Neuronal stem cell (in vitro differentiated cells): ENCODE measurements at places on chromosomes 2 and 18.

DNA sequence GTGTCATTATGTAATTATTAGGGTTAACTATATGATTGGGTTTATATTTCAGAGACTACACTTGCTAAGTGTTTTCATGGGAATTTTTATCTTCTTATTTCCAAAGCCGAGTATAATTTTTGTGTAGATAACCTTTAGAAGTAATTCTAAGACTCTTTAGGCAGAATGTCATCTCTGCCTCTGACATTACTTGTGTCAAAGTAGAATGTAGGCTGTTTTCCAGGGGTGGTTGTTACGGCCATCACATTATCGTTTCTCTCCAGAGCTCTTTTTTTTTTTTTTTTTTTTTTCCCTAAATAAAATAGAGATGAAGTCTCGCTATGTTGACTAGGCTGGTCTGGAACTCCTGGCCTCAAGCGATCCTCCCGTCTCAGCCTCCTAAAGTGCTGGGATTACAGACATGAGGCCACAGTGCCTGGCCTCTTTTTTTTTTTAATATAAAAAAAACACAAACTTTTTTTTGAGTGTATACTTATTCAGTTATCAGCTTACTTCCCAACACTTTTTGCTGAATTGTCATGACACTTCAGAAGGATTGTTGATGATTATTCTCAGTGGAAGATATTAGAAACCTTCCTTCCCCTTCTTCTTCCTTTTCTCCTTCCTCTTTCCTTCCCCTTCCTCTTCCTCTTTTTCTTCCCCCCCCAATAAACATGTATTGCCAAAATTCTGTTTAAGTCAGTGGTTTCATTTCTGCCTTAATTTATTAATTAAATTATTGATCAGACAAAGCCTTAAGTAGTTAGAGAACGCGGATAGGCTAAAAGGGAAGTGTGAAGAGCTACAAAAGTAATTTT, 2.3 kb downstream of the PIKFYVE start:
- H3K27ac ChIP-seq: no peak overlapping the region
- no peak overlapping the region for H3K4me3 ChIP-seq
- H3K4me1 ChIP-seq: peaks cover 4% of the 10 kb centered on the region

DNA sequence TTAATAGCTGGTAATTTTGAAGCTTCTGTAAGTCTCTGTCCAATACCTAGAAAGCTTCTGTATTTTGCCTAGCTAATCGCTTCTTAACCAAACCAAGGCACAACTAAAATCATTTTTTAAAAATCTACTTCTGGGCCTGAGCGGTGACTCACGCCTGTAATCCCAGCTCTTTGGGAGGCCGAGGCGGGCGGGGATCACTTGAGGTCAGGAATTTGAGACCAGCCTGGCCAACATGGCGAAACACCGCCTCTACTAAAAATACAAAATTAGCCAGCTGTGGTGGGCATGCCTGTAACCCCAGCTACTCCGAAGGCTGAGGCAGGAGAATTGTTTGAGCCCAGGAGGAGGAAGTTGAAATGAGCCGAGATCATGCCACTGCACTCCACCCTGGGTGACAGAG, 148.6 kb upstream of the FIGN start:
- H3K27me3 ChIP-seq: no peaks in the 10 kb centered on the region

GRCh38 chr2:36335597-36335996, 20.0 kb upstream of the CRIM1 start:
- H3K27me3 ChIP-seq: no peaks in the 10 kb centered on the region
- H3K27ac ChIP-seq: no peak overlapping the region
- H3K4me3 ChIP-seq: no peak overlapping the region
- no peaks in the 10 kb centered on the region for H3K4me1 ChIP-seq
- DNase-seq: no peak

GRCh38 chr2:186584053-186584452, 5.8 kb upstream of the ITGAV start:
- no peak overlapping the region for H3K4me3 ChIP-seq
- H3K27ac ChIP-seq: no peak overlapping the region
- no peaks in the 10 kb centered on the region for H3K36me3 ChIP-seq

DNA sequence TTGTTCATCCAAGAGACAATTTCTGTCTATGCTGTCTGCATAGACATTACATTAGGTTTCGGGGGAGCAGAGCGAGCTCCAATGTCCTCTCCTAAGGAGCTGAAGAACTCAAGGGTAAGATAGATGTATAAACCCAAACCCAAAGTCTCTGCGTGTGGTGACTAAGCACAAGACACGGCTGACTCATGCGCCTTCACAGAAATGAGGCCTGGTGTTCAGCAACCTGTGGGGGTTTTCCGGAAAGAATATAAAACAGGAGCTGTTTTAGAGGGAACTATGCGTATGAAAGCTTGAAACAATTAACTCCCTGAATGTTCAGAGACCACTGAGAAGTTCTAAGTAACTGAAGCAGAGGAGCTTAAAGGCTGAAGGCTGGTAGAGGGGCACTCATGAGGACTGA, 154.7 kb downstream of the SOX11 start:
- no peak for DNase-seq
- no peaks in the 10 kb centered on the region for H3K4me1 ChIP-seq
- no peak overlapping the region for H3K4me3 ChIP-seq
- no peaks in the 10 kb centered on the region for H3K27me3 ChIP-seq
- no peaks in the 10 kb centered on the region for H3K36me3 ChIP-seq
- no peak overlapping the region for H3K27ac ChIP-seq

DNA sequence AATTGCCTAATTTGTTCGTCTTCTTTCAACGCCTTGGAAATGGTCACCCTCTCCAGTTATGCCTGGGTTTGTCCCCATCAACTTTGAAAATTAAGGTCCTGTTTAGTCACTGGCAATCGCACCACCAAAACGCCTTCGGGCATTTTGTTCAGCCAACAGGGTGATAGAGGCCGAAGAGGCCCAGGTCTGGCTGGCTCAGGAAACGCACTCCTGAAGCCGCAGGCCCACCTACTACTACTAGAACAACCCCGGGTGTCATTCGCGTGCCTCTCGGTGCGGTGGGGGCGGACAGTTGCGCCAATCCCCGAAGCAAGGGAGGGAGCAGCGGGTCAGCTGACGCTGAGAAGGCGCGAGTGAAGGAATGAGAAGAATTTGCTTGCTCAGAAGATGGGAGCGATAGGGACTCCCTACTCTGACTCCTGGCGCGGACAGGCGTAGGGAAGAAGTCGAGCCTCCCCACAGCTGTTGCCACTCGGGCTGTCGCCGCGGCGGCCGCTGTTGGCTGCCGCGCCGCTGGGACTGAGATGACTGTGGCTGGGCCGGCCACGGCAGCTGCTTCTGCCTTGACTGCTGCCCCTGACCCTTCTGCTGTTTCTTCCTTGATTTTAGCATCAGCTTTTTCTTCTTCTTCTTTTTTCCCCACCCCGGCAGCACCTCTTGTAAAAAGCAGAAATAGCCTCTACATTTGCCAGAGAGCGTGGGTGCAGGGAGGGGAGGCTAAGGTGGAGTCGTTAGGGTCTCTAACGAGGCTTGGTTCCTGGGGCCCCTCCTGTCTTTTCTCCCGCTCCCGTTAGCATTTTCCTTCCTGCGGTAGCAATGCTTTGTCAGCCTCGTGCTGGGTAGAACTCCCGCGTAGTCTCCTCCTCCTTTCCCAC, 387.6 kb downstream of the FIGN start:
- H3K27me3 ChIP-seq: no peaks in the 10 kb centered on the region
- peak; percentile 82 for DNase-seq
- H3K4me1 ChIP-seq: peaks cover 2% of the 10 kb centered on the region
- no peaks in the 10 kb centered on the region for H3K36me3 ChIP-seq

GRCh38 chr2:241323778-241324177, 8.1 kb downstream of the SEPTIN2 start:
- DNase-seq: no peak
- H3K4me3 ChIP-seq: no peak overlapping the region
- no peaks in the 10 kb centered on the region for H3K27me3 ChIP-seq
- H3K4me1 ChIP-seq: no peaks in the 10 kb centered on the region
- H3K27ac ChIP-seq: no peak overlapping the region

DNA sequence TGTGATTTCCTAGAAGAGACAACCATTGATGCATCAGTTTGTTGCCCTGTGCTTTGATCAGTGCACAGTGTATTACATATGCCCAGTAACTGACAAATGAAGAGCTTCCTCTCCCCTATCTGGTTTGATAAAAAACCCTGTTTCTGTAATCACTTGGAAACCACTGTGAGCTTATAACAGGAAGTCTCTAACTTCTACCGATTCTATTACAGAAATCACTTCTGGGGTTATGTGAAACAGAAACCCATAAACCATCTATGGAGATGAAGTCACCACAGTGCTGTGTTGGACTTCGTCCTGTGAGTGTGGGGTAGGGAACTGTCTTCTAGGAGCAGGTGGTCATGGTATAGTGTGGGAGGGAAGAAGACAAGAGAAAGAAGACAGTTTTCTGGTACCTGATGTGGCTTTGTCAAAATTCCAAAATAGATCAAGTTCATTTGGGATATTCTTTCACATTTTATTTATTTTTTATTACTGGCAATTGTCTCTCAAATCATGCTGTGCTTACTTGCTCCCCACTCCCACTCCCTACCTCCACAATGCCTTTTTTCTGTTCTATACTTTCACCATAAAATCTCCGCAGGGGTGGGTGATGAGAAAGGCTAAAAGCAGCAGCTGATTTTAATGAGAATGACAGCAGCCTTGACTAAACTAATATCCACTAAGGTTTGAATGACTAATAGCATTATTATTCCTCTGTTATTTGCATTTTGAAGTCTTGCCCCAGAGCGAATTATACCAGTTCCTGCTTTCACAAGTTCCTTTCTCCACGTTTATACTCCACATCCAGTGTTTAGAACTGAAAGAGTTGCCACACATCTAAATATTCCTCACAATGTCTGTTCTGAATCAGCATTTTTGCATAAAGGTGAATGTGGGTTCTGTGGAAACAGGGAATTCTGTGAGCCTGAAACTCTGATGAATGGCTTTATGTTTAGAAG, 41.7 kb upstream of the RND3 start:
- no peaks in the 10 kb centered on the region for H3K36me3 ChIP-seq
- peaks cover 14% of the 10 kb centered on the region for H3K4me1 ChIP-seq
- no peak overlapping the region for H3K27ac ChIP-seq
- DNase-seq: no peak

DNA sequence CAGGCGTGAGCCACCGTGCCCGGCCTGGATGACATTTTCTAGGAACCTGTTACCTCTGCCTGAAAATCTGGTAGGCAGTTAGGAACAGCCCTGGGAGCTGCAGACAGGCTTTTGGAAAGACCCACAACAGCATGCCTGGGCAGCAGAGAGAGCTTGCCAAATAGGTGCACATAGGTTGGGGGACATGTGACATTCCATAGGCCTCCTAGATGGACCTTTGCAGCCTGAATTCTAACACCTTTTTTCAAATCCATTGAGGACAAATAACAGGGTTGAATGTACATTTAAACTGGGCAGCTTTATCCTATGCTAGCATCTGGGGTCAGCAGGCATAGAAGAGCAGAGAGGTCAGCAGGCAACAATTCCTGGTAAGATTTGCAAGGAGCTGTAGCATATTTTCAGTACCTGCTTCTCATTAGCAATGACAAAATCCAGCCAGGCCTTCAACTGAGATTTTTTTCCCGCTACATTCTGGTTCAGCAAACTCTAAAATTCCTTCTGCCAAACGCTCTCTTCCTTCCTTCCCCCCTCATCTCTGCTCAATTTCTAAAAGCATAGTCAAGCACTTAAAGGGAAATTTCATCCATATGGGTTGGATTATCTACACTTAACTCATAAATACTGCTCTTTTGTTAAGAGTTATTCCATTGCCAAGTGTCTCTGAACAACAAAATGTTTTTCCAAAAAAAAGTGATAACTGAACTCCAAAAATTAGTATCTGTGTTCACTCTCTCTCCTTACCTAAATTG, 75.2 kb downstream of the SOWAHC start:
- no peak overlapping the region for H3K4me3 ChIP-seq
- H3K27ac ChIP-seq: no peak overlapping the region
- H3K4me1 ChIP-seq: peaks cover 4% of the 10 kb centered on the region
- no peaks in the 10 kb centered on the region for H3K27me3 ChIP-seq
- DNase-seq: no peak

DNA sequence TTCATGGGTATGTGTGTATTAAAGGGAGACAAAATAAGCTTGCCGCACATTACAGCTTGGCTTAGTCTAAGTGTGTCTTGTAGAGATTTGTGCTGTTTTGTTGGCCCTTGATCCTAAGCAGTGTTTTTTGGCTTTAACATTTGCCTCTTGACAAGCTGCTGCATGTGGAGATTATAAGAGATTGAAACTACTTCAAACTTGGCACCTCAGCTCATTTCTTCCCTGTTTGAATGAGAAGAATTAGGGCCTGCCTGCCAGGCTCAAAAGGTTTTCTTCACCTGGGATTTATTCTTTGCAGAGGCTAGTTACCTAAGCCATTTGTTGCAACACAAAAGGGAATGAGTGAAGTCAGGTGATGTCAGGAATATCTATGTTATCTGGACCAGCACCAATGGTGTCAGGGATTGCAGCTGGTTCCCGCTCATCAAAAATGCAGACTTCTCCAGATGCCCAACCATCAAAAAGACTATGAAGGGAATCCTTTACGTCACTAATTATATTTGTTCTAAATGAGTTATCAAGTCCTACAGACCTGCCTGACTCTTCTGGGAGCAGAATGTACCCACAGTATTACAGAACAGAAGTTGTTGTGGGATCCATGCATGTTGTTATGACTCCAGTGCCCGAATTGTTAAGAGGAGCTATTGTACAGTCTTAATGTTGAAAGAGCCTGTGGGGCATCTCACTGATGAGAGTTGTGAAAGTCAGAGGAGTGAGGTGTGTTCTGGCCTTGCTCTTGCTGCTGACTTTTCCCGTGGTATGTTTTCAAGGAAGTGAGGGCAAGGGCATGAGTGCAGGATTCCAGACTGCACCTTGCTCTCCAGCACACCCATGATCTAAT, 31.0 kb downstream of the ABCA12 start:
- no peaks in the 10 kb centered on the region for H3K4me1 ChIP-seq
- H3K4me3 ChIP-seq: no peak overlapping the region
- H3K27me3 ChIP-seq: no peaks in the 10 kb centered on the region
- no peak overlapping the region for H3K27ac ChIP-seq
- no peaks in the 10 kb centered on the region for H3K36me3 ChIP-seq

- H3K4me1 ChIP-seq: no peaks in the 10 kb centered on the region
- no peak for DNase-seq
- no peak overlapping the region for H3K27ac ChIP-seq
- no peak overlapping the region for H3K4me3 ChIP-seq
- H3K36me3 ChIP-seq: no peaks in the 10 kb centered on the region
Measured at GRCh38 chr2:22454826-22455485, 930.0 kb upstream of the KLHL29 start.

DNA sequence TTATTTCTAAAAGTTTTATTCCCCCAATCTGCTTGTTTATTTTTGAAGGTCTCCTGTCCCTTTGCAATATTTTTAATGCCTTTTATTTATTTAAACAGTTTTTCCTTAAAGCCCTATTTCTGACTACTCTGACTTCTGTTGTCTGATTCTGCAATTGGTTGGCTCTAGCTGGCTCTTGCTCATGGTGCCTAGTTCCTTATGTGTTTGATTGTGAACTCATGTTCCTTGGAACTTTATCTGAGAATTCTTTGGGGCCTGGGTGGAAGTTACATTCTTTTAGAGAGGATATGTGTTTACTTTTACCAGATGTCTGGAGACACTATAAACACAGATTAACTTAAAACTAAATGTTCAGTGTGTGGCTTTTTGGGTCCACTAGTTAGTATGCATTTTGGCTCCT, 175.9 kb downstream of the DYSF start:
- no peak for DNase-seq
- no peaks in the 10 kb centered on the region for H3K36me3 ChIP-seq
- H3K27me3 ChIP-seq: no peaks in the 10 kb centered on the region
- H3K27ac ChIP-seq: no peak overlapping the region
- H3K4me1 ChIP-seq: peaks cover 3% of the 10 kb centered on the region

GRCh38 chr2:157193461-157193860, 64.0 kb upstream of the GALNT5 start:
- no peak overlapping the region for H3K4me3 ChIP-seq
- H3K4me1 ChIP-seq: no peaks in the 10 kb centered on the region
- DNase-seq: no peak

GRCh38 chr18:6741232-6741663, 11.7 kb downstream of the ARHGAP28 start:
- no peaks in the 10 kb centered on the region for H3K36me3 ChIP-seq
- H3K27me3 ChIP-seq: no peaks in the 10 kb centered on the region
- H3K4me3 ChIP-seq: no peak overlapping the region
- no peak overlapping the region for H3K27ac ChIP-seq
- H3K4me1 ChIP-seq: peaks cover 22% of the 10 kb centered on the region
